ENCODE measurements at places on chromosomes 16 and 17.
A peak's percentile ranks its signal among the peaks of the same experiment; 100 is the strongest.

GRCh38 chr17:2259769-2260536 is 43.6 kb downstream of the SMG6 start:
- no peak for DNase-seq

- peak; percentile 71 for DNase-seq
These were observed 21.6 kb downstream of the PRKCB start for GRCh38 chr16:23857256-23857880.

DNA sequence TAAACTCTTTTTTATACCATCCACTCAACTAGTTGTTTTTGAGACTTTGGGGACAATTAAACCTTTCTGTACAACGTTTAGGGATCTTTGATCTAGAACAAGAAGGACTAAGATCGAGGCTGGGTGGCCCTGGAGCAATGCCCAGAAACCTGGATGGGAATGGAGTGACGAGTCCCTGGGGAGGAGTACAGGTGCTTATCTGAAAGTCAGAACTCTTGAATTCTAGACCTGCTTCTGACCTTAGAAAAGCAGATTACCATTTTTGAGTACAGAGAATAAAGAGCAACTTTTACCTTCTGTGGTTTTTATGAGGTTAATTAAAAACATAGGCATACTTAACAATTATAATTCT is 17.8 kb downstream of the UBE2Z start:
- no peak for DNase-seq

- peak; percentile 71 for DNase-seq
These were observed 95.0 kb downstream of the PLCG2 start for GRCh38 chr16:81873843-81874752.

- DNase-seq = no peak
These were observed 32.1 kb downstream of the PRKAR1A start for GRCh38 chr17:68544111-68544915.

DNA sequence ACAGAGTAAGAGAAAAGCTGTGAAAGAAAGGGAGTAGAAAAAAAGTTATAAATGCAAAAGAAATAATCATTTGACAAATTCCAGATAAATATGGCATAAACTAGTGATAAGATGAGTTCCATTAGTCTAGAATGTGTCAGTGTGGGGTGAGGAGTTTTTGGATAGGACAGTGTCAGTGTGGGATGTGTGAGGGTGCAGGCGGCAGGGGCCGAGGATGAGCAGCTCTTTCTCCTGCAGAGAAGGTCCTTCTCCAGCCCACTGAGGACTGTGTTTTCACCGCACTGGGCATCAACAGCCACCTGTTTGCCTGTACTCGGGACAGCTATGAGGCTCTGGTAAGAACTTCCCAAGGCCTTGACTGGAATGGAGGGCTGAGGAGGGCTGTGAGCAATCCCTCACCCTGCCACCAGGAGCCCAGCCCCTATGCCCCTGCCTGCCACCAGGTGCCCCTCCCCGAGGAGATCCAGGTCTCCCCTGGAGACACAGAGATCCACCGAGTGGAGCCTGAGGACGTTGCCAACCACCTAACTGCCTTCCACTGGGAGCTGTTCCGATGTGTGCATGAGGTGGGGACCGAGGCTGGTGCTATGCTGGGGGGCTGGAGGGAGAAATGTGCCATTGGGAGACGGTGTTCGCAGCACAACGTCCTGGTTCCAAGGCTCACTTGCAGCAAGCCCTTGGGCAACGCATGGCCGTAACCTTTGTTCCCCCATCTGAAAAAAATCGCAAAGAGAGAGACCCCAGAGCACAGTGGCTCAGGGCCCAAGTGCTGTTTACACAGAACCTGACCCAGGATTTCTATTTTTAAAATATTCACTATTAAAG is 13.1 kb downstream of the RAPGEFL1 start:
- DNase-seq = no peak

DNA sequence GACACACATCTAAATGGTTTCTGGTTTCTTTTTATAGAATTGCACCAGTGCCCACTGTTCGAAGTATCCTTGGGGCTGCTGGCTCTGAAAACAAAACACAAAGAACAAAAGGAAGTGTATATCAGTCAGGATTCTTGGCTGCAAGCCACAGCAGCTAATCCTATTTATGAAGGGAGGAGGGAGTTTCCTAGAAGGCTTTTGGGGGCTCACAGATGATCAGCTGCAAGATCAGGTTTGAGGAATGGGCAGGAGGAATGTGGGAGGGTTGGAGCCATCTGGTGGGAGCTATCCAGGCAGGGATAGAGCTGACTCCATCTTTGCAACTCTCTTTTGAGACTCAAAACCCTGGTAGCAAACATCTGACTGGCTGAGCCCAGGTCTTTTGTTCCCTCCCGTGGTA is 118.3 kb upstream of the EEF2KMT start:
- no peak for DNase-seq

DNA sequence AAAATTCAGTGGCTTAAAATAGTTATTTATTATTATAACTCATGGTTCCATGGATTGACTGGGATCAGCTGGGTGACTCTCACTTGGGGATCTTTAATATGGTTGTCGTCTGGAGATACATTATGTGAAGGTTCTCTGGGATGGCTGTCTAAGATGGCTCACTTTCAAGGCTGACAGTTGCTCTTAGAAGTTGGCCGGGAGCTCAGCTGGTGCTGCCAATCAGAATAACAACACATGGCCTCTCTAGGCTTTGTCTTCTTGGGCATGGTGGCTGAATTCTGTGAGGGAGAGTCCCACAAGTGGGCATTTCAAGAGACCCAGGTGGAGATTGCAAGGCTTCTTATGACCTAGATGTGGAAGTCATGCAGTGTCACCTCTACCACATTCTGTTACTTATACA is 269.7 kb downstream of the CA10 start:
- no peak for DNase-seq

DNA sequence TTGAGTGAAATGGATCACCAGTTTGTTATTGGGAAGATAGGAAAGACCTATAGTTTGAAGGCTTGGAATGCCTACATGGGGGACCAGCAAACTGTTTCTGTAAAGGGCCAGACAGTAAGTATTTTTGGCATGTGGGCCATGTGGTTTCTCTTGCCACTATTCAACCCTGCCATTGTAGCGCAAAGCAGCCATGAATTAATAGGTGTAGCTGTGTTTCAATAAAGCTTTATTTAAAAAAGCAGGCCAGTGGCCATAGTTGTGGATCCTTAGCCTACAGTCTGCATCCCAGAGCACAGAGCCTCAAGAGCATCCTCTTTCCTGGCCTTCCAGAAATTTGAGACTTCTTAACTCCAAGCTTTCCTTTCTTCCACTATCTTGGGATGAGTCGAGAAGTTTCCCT is 29.3 kb downstream of the ABAT start:
- DNase-seq = no peak

DNA sequence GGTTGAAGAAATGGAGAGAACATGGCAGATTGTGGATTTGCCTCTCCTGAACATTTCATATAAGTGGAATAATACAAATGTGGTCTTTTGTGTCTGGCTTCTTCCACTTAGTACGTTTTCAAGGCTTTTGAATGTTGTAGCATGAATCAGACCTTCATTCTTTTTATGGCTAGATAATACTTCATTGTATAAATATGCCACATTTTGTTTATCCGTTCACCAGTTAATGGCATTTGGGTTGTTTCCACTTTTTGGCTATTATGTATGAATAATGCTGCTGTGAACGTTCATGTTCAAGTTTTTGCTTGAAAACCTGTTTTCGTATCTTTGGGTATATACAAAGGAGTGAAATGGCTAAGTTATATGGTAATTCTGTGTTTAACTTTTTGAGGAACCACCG is 130.4 kb downstream of the TANC2 start:
- DNase-seq = no peak

- no peak for DNase-seq
These were observed 222.3 kb downstream of the KATNIP start for GRCh38 chr16:27772093-27772825.

DNA sequence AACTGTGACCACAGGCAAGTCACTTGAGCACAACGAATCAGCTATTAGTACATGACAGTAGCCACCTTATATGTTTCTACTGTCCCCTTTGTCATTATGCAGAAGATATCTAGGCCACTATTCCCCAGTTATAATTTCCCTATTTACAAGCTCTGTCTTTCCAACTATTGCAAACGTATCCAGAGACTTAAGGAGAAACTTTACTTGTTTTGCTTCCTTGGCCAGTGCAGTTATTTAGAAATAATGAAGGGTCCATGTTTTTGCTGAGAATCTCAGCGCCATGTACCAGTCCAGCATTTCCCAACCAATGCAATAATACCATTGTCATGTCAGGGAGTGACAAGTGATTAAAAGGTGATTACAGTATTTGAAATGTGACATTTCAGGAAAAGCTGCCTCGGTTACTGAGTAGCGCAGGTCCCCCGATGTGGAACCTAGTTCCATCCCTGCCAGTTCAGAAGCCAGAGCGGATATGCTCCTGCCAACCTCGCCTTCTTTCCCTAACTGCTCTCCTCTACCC is 743 bp downstream of the ZNF624 start:
- no peak for DNase-seq

DNA sequence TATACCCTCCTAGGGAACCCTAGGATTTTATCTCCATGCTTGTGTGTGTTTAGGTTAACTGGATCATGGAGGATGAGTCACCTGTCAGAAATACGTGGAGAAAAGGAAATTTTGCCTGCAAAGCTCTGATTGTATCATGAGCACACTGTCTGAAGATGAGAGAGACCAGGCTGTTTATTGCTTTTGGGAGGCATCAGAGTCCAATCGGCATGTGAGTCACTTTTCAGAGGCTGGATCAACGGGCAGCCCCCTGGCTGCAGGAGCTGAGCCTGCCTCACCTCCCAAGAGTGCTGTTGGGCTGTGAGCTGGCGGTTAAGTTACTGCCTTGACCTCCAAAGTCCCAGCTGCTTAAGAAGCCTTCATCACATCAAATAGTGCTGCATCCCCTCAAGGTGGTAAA is 41.5 kb upstream of the MED9 start:
- no peak for DNase-seq

GRCh38 chr16:17476414-17477259 is 5.9 kb upstream of the XYLT1 start:
- peak; percentile 64 for DNase-seq

GRCh38 chr16:87306516-87306915 is 10.7 kb downstream of the C16orf95 start:
- DNase-seq = no peak

GRCh38 chr17:48051706-48052486 is 3.7 kb downstream of the NFE2L1 start:
- DNase-seq = no peak

DNA sequence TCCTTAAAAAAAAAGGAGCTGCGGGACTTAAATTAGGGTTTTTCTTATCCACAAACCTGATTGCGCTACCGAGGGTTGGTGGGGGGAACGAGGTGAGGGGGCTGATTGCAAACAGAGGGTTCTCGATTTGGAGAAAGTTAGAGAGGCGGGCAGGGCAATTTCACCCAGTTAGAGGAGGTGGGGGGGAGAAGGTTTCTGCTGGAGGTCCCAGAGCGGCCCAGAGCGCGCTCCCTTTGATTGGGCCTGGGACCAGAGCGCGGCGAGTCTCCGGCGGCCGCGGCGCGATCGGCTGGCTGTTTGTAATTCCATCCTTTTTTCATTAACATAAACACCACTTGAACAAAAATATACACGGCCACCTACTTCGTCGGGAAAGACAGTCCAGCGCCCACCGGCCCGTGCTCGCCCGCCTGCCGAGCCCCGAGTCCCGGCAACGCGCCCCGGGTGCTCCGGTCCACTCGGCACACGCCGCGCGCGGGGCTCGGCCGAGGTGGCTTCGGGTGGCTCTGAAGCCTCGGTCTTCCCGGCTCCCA is 13.3 kb upstream of the FOXF1 start:
- DNase-seq = no peak

- no peak for DNase-seq
These were observed 36.1 kb downstream of the GINS2 start for GRCh38 chr16:85652431-85653221.

GRCh38 chr16:66961065-66961744 is at the start of gene CES3:
Gene CES3, plus strand, starts transcription at chr16:66961266. Its CDS starts 42 bp downstream, at chr16:66961308.
- DNase-seq = peak; percentile 81

GRCh38 chr16:57471852-57472664 is 9.6 kb downstream of the POLR2C start:
- DNase-seq = no peak

- no peak for DNase-seq
These were observed 32.2 kb upstream of the SRCIN1 start for GRCh38 chr17:38637951-38638350.

DNA sequence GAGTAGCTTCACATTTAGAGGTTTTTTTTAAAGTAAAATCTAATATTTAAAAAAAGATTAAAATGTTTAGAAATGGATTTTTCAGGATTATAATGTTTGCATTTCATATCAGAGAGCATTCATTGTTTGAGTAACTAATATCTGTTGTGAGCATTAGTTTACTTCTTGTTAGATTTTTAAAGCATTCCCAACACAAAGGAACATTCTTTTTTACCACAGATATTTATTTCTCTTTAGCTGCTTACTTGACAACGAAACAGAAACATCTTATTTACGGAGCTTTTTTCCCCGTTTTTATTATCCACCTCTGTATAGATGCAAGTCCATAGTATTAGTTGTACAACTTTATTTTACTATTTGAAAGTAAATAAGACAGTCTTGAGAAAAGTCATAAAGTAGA is 53.0 kb downstream of the NFAT5 start:
- DNase-seq = no peak

GRCh38 chr16:80806927-80807340 is 2.5 kb upstream of the CDYL2 start:
- peak; percentile 84 for DNase-seq

DNA sequence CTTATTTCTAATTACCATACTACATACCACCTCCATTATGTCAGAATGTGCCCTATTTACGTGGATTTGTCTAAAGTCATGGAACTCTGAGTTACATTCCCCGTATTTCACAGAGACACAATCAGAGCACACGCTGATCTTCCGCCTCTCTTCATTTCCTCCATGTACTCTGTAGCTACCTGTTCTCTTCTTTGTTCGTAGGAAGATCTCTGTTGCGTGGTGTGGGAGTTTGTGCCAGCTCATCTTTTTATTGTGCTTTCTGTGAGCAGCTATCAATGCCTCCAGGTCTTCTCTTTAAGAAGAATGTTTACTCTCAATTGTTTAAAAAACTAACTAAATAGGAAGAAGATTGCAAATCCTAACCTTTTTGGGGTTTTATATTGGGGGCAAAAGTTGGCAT is 26.9 kb downstream of the NLRC5 start:
- DNase-seq = no peak

DNA sequence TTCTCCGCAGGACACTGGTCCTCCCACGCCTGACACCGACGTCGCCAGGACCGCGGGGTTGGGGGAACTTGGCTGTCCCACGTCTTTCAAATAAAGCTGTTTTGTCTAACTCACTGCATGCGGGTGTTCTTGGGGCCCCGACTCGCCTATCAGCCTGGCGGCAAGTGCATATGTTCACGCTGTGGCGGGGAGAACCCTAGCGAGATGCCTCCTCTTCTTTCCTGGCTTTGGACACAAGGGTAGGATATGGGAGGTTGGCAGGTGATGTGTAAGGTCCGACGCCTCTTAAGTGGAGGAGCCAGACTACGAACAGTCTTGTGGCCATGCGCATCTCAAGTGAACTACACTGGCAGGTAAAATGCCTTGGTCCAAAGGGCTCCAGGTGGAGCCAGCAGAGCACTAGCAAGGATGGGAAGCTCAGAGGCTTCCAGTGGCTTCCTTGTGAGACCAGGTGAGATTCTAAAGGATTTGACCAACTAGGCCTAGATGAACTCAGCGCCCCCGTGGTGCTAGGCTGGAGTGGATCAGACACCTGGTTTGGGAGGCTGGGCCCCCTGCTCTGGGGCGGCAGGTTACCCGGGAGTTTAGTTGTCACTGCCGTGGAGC is 873 bp upstream of the RPS2 start:
- DNase-seq = peak; percentile 24

All from suppressor macrophage treated with lipopolysaccharide for 1 hour (primary cell).